ENCODE measurements at places on chromosomes 2 and 18.

- DNase-seq = no peak
Observed at GRCh38 chr2:24205131-24205530, 30.3 kb downstream of the FAM228A start.

GRCh38 chr18:72107647-72108383, 436.3 kb downstream of the CBLN2 start:
- no peak for DNase-seq

- no peak for DNase-seq
Observed at GRCh38 chr18:65721619-65722018, 29.2 kb upstream of the CDH7 start.

- no peak for DNase-seq
Observed at GRCh38 chr2:33034784-33035183, 88.0 kb downstream of the LTBP1 start.

DNA sequence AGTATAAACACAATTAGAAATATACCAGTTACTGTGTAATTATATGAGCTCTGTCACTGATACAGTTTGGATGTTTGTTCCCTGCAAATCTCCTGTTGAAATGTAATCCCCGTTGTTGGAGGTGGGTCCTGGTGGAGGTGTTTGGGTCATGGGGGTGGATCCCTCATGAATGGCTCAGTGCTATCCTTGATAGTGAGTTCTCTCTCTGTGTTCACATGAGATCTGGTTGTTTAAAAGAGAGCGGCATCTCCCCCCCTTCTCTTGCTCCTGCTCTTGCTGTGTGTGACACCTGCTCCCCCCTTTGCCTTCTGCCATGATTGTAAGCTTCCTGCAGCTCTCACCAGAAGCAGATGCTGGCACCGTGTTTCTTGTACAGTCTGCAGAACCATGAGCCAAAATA, 24.1 kb downstream of the MTX2 start:
- no peak for DNase-seq

GRCh38 chr2:208250388-208250787, 4.5 kb downstream of the IDH1 start:
- no peak for DNase-seq

DNA sequence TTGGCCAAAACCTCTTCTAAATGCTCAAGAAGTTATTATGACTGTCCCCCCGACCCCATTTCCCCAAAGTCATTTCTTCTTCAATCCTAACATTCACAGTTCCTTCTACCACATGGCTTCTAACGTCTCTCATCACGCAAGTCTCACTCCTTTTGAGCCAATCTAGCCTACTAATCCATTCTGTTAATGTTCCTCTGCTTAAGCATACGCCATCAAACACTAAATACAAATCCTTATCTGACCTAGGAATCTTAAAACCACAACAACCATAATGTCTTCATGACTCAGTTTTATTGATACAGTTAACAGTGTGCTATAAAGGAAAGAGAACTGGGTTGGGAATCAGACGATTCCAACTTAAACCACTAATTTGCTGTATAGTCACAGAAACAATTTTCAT, 23.9 kb downstream of the HNRNPLL start:
- no peak for DNase-seq

- DNase-seq = no peak
Observed at GRCh38 chr2:46769809-46770208, 145.8 kb downstream of the MCFD2 start.

DNA sequence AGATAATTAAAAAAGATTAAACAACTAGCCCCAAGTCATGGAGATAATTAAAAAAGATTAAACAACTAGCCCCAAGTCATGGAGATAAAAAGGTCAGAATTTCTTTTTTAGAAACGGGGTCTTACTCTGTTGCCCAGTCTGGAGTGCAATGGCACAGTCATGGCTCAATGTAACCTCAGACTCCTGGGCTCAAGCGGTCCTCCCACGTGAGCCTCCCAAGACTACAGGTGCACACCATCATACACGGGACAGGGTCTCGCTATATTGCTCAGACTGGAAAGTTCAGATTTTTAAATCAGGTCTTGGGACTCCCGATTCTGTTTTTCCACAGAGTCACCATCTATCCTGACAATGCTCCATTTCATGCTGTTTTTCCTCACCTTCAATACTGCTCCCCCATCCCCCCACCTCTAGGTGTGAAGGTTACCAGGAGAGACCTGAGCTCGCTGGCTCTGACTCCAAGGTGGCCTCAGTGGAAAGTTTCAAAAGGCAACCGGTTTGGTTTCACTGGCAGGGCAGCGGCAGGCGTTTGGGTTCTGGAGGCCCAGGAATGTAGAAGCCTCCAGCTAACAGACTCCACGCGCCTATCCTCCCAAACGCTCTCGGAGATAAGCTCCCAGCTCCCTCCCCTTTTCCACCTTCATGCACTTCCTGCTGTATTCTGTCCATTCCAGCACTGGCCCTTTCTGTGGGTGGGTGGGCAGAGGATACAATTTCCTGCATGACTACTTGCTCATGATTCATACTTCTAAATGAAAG, 2.9 kb upstream of the SEMA4C start:
- no peak for DNase-seq

DNA sequence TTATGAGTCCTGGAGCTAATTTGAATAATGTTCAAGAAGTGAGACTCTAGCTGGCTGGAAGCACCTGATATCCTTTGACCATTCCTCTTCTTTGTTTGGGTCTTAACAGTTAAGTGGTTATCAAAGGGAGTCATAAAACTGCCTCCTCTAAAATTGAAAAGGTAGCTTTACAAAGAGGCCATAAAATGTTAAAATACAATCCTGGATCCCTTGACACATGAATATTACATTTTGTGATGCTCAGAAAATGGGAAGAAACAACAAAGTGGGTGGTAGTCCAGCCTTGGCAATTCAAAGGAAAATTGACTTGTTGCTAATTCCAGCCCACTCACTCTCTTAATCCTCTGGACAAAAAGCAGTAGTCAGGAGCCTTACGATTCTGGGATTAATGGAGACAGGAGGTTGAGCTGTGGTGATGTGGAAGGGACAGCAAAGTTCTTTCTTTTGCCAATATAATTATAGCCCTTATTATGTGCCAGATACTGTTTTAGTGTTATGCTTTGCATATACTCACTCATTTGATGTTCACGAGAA, 339.2 kb downstream of the PDE11A start:
- no peak for DNase-seq

- DNase-seq = no peak
Observed at GRCh38 chr18:54671291-54671881, 80.3 kb downstream of the DYNAP start.

- DNase-seq = no peak
Observed at GRCh38 chr2:185144159-185144919, 546.0 kb downstream of the ZNF804A start.

GRCh38 chr2:44201648-44202165, 33.0 kb downstream of the PPM1B start:
- no peak for DNase-seq

GRCh38 chr2:172817411-172817810, 81.8 kb downstream of the RAPGEF4 start:
- no peak for DNase-seq

GRCh38 chr18:66826211-66826610, 222.3 kb upstream of the CDH19 start:
- no peak for DNase-seq

GRCh38 chr18:25055076-25055475, 296.9 kb downstream of the ZNF521 start:
- no peak for DNase-seq

GRCh38 chr2:161161074-161161706, 962 bp downstream of the TANK start:
- no peak for DNase-seq

DNA sequence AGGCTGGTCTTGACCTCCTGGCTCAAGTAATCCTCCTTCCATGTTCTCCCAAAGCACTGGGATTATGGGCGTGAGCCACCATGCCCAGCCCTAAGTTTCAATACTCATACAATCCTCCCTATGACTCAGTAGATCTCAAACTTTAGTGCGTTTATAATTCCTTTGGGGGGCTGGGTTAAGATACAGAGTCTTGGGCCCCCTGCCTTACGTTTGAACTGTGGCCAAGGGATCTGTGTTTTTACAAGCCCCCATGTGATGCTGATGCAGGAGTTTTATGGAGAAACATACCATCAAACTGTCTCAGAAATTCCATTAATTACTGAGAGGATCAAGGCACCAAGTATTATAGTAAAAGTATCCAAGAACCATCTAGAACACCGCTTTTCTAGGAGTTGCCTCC, 38.2 kb upstream of the FAM136A start:
- DNase-seq = no peak

GRCh38 chr2:171798156-171798820, 95.8 kb downstream of the SLC25A12 start:
- no peak for DNase-seq

DNA sequence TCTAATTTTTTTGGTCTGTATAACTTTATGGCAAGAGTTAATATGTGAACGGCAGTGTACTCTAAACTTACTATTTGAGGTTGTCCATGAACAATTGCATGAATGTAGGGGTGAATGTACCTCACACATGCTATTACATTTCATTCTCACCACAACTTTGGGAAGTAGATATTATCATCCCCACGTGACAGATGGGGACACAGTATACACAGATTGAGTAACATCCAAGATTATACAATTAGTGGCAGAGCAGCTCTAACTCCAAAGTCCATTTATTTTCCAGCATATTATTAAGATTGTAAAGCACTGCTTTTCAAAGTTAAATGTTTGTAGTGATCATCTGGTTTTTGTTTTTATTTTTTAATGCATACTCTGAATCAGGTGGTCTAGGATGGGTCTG, 622.1 kb upstream of the ZEB2 start:
- no peak for DNase-seq

GRCh38 chr2:52874466-52875106, 893.0 kb upstream of the CHAC2 start:
- no peak for DNase-seq

DNA sequence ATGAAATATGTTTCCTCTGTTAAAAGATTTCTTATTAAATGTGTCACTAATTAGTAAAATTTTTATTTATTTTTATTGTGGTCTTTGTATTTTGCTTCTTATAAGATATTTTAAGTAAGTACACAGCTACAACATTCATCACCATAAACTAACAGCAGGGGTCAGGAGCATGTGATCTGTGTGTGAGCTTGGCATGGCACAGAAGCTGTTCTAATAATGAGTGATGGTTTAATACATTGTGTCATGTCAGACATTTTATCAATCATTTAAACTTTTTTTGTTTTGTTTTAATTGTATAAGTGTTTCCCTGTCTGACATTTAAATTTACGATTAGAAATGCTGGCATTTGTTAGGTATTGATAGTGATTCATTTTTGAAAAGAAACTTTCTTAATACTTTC, 585.4 kb downstream of the DSC3 start:
- no peak for DNase-seq

DNA sequence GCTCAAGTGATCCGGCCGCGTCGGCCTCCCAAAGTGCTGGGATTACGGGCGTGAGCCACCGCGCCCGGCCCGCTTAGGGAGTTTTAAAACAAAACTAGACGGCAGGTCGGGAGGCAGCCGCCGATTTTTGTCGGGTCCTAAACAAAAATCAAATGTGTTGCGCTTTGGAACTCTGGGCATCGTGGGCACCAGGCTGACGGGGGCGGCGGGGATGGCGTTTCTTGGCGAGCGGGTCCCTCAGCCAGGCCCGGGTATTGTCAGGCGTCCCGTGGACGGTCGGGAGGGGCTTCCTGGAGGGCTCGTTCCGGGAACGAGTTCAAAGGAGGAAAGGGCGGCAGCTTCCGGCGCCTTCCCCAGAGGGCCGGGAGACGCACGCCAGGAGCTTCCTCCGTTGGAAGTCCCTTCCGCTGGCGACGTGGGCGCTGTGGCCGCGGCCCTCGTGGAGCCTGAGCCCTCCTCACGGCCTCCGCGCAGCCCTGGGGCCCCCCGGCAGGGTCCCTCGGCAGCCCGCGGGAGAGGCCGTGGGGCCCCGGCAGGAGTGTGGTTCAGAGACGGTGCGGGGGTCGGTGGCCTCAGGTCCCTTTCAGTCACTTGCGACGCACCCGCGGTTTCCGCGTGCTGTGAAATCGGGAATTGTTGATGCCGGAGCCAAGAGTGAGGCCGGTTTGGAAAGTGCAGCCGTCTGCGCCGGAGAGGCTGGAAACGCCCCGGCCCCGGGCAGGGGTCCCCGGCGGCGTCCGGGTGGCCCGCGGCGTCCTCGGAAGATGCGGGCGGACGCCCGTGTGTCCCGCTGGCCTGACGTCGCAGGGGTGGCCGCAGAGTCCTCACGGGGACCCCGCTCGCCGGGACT, 59.3 kb downstream of the EMILIN2 start:
- no peak for DNase-seq

GRCh38 chr2:30871440-30871839, 64.2 kb upstream of the CAPN13 start:
- DNase-seq = no peak

DNA sequence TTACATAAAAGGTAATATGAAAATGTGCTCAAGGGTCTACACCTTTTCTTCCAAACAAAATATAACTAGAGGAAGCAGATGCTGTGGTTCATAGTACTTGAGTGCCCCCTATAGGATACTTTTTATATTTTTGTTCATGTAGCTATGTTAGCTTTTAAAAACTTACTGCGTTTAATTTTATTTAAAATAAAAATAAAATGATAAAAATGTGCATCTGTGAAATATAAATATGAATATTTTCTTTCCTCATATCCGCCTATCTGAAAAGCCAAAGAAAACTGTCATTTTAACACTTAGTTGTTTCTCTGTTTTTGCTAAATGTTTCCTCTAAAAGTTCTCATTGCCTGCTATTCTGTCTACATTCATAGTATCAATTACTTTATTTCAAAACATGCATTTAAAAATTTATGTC, 9.6 kb upstream of the LRP1B start:
- DNase-seq = no peak

DNA sequence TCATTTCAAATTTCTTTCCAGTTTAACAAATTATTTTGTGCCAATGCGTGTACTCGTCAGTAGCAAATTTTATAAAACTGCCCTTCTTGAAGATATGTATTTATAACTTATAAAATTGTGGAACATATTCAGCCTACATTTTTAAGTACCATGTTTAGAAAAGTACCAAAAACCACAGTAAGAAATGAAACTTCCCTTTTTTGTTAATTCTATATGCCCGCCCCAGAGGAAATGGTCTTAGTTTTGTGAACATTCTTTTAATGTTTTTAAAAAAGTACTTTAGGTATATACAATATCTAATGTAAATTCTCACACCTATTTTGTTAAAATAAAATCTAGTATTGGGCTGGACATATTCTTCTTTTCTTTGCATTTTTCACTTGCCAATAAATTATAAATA, 1.2 kb downstream of the UGT1A9 start:
- DNase-seq = no peak

- no peak for DNase-seq
Observed at GRCh38 chr2:205932861-205933260, 153.1 kb downstream of the INO80D start.

GRCh38 chr2:28088970-28089369, 198.4 kb downstream of the BABAM2 start:
- no peak for DNase-seq

DNA sequence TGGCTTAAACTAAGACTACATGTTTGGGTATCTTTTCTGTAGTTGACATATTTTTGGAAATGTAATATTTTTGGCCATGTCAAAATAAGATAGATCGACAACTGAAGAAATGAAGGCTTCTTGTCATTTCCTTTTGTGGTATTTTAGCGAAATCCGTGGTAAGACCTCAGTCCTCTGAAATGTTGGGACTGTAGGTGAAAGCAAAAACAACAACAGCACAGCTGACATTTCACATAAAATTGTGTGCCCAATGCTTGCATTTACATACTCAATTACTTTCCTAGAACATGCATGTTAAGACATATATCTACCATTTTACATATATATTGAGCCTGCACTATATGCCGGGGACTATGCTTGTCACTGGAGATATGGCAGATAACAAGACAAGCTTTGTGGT, 50.2 kb downstream of the SPP2 start:
- DNase-seq = no peak

Data from activated naive CD8-positive, alpha-beta T cell treated with anti-CD3 and anti-CD28 coated beads, Interleukin-2, amount 50 U/mL, for 16 hours (primary cell).